ENCODE measurements at places on chromosomes 2 and 18. TPM values are rescaled to one million over a fixed set of nuclear protein-coding genes. Genes with fewer than 3 reads are reported as not detected.

NMUR1 gene
- total RNA-seq, result not detected

AP1S3 gene
- 4.7 TPM for total RNA-seq

SOX11 gene
- total RNA-seq, result not detected

PRSS56 gene
- not detected for total RNA-seq

PPP1R1C gene
- 4.2 TPM for total RNA-seq

DNA sequence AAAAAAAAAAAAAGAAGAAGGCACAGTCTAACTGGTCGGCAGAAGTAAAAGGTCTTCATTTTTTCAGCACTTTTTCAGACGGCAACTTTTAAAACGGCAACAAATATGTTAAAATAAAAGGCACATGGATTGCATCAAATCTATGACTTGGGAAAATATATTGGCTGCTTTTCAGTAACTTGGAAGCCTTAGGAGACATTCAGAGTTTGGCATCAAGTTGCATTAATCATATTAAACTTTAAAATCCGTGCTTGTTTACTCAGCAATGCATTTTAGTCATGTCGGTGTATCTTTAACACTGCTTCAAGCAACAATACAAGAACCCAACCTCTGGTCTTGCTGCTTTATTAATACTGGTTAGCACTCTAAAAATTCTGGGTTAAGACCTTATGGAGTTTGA lies 111.1 kb downstream of the MEP1B start:
- no peak overlapping the region for H3K27ac ChIP-seq
- no peaks in the 10 kb centered on the region for H3K36me3 ChIP-seq
- no peak for DNase-seq
- H3K27me3 ChIP-seq, result no peaks in the 10 kb centered on the region
- H3K4me3 ChIP-seq, result no peak overlapping the region

GRCh38 chr2:102839668-102840388 lies 78.0 kb downstream of the TMEM182 start:
- no peaks in the 10 kb centered on the region for H3K4me1 ChIP-seq
- no peak overlapping the region for H3K27ac ChIP-seq
- H3K36me3 ChIP-seq, result no peaks in the 10 kb centered on the region
- H3K27me3 ChIP-seq, result no peaks in the 10 kb centered on the region
- no peak for DNase-seq
- H3K4me3 ChIP-seq, result no peak overlapping the region

GRCh38 chr2:38093527-38094165 lies 17.7 kb upstream of the CYP1B1 start:
- peaks cover 12% of the 10 kb centered on the region for H3K4me1 ChIP-seq
- no peak for DNase-seq
- no peak overlapping the region for H3K27ac ChIP-seq
- H3K36me3 ChIP-seq, result no peaks in the 10 kb centered on the region
- no peak overlapping the region for H3K4me3 ChIP-seq
- no peaks in the 10 kb centered on the region for H3K27me3 ChIP-seq

DNA sequence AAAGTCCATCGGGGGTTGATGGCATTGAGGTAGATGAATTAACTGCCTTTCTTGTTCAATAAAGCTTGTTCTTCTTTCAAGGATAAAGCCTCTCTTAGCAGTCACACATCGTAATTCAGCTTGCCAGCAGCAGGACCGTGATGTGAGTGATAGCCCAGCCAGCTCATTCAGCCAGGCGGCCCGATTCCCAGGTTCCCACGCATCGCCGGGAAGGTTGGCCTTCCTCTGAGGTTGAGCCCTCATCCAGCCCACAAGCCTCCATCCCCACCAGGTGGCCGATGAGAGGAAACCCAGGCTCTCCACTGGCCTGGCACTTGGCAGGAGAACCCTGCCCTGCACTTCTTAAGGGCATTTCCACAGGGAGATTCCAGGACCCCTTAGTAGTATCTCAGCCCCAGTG lies 4.7 kb downstream of the AGAP1 start:
- H3K27me3 ChIP-seq, result no peaks in the 10 kb centered on the region
- H3K4me3 ChIP-seq, result no peak overlapping the region
- peaks cover 6% of the 10 kb centered on the region for H3K4me1 ChIP-seq
- DNase-seq, result no peak
- H3K27ac ChIP-seq, result no peak overlapping the region

DNA sequence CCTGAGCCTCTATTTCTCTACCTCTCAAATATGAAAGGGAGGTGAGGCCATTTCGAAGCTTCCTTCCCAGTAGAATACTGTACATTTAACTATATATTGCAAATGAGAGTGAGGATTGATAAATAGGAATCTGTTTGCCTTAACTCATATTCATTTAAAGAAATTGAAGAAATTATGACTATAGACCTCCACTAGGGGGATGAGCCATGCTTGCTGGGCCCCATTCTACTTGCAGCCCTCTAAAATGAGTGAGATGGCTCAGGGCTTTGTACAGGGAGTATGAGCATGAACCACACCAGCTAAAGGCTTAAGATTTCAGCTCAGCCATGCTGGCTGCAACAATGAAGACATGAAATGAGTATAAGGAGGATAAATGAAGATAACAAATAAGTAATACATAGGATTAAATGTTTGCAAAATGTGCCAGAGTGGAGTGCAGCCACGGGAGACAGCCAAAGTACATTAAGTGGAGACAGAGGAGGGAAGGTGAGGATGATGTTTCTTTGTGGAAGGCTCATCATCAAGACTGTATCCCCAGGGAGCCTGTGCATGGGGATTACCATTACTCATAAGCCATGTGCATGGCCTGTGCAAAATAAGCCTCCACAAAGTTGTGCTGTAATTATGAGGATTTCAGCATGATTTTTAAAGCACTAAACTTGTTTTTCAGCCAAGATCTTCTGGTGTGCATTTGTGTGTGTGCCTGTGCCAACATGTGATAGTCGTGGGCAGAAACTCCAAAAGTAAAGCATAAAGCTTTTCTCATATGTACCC lies 300.8 kb downstream of the CNTNAP5 start:
- no peak overlapping the region for H3K4me3 ChIP-seq
- H3K4me1 ChIP-seq, result no peaks in the 10 kb centered on the region
- no peak for DNase-seq
- no peaks in the 10 kb centered on the region for H3K36me3 ChIP-seq

- H3K27ac ChIP-seq, result no peak overlapping the region
- H3K4me3 ChIP-seq, result no peak overlapping the region
- H3K27me3 ChIP-seq, result no peaks in the 10 kb centered on the region
- H3K36me3 ChIP-seq, result no peaks in the 10 kb centered on the region
- DNase-seq, result no peak
- no peaks in the 10 kb centered on the region for H3K4me1 ChIP-seq
These were observed 133.9 kb upstream of the FSHR start for GRCh38 chr2:49288113-49288705.

- DNase-seq, result peak; percentile 24
- no peak overlapping the region for H3K27ac ChIP-seq
- no peaks in the 10 kb centered on the region for H3K4me1 ChIP-seq
- peak overlapping the region; percentile 68 for H3K4me3 ChIP-seq
- no peaks in the 10 kb centered on the region for H3K27me3 ChIP-seq
- no peaks in the 10 kb centered on the region for H3K36me3 ChIP-seq
These were observed 228.7 kb downstream of the HAUS1 start for GRCh38 chr18:46332921-46333341.

GRCh38 chr2:238164906-238165287 lies 6.1 kb downstream of the ERFE start:
- H3K27me3 ChIP-seq, result no peaks in the 10 kb centered on the region
- H3K36me3 ChIP-seq, result no peaks in the 10 kb centered on the region
- H3K27ac ChIP-seq, result no peak overlapping the region
- H3K4me1 ChIP-seq, result no peaks in the 10 kb centered on the region
- H3K4me3 ChIP-seq, result no peak overlapping the region
- no peak for DNase-seq

DNA sequence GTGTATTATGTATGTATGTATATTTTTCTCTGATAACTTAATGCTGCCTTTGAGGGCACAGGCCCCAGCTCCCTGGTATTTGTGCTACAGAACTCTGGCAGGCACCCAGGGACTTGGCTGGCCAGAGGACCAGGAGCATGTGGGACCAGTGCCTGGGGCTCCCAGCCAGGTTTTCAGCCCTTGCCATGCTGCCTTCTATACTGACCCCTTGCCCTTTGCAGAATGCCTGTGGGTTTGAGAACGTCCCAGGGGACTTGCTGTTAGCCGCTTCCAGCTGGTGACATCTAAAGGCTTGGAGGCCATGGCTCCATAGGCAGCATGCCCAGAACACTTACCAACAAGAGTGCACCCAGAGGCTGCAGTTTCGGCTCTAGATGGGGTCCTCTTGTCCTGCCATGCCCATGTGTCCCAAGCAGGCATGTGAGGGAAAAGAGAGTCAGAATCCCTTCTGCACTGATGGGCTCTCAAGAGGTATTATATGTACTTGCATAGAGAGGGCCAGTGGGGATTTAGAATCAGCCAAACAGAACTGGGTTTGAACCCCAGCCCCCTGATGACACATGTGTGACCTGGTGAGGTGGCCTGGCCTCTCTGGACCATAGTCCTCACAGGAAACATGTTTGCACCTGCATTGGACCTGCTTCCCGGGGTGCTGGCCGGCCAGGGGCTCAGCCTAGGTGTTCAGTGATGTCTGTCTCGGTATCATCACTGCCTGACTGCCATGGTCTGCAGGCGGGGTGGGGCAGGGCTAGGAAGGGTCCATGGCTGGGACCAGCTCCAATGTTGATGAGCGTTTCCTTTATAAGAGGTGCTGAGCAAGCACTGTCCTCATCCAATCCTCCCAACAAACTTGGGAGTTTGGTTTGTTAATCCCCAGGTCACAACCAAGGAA lies 119.2 kb upstream of the FHL2 start:
- no peaks in the 10 kb centered on the region for H3K36me3 ChIP-seq
- no peak overlapping the region for H3K4me3 ChIP-seq
- peak overlapping the region; percentile 62 for H3K27ac ChIP-seq
- H3K4me1 ChIP-seq, result peaks cover 13% of the 10 kb centered on the region
- no peaks in the 10 kb centered on the region for H3K27me3 ChIP-seq

DNA sequence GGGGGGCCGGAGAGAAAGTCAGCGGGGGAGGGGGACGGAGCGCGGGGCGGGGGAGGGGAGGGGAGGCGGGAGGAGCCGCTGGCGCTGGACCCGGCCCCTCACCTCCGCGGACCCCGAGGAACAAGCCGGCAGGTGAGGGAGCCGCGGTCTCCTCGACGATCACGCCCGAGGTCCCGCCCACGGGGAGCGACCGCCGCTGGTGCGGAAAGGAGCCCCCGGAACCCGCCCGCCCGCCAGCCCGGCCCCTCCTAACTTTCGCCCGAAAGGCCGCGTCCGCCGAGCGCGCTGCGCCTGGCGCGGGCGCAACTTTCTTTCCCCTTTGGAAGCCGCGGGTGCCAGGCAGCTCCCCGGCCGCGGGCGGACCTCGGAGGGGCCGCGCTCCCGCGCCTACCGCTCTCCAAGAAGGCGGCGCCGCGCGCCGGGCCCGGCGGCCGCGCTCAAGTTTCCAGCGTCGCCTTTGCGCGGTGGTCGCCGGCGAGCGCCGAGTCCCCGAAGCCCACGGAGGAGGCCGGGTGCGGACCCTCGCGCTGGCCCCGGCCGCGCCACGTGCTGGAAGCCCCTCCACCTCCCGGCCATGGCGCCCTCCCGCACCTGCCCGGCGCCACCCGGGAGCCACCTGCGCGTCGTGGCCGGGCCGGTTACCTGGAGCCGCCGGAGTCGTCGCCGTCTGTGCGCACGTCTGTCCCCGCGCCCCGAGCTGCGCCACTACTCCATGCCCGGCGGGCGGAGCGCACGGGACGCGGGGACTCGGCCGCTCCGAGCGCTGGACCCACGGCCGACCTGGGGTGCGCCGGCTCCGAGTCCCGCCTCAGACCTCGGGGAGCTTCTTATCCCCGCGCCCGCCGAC lies at the start of gene ALKAL2:
Gene ALKAL2, minus strand, starts transcription at position 181 of the 847 bp plus-strand sequence. CDS start 256 bp downstream, outside the sequence.
- H3K36me3 ChIP-seq, result no peaks in the 10 kb centered on the region
- DNase-seq, result no peak
- H3K27me3 ChIP-seq, result peaks cover 28% of the 10 kb centered on the region

GRCh38 chr18:46353460-46353859 lies 249.3 kb downstream of the HAUS1 start:
- no peak overlapping the region for H3K4me3 ChIP-seq
- no peak for DNase-seq
- no peaks in the 10 kb centered on the region for H3K27me3 ChIP-seq
- no peaks in the 10 kb centered on the region for H3K4me1 ChIP-seq
- no peak overlapping the region for H3K27ac ChIP-seq

- H3K4me3 ChIP-seq, result no peak overlapping the region
- H3K36me3 ChIP-seq, result no peaks in the 10 kb centered on the region
- H3K27ac ChIP-seq, result peak overlapping the region; percentile 8
These were observed 40.3 kb downstream of the ZEB2 start for GRCh38 chr2:144479659-144480058.

DNA sequence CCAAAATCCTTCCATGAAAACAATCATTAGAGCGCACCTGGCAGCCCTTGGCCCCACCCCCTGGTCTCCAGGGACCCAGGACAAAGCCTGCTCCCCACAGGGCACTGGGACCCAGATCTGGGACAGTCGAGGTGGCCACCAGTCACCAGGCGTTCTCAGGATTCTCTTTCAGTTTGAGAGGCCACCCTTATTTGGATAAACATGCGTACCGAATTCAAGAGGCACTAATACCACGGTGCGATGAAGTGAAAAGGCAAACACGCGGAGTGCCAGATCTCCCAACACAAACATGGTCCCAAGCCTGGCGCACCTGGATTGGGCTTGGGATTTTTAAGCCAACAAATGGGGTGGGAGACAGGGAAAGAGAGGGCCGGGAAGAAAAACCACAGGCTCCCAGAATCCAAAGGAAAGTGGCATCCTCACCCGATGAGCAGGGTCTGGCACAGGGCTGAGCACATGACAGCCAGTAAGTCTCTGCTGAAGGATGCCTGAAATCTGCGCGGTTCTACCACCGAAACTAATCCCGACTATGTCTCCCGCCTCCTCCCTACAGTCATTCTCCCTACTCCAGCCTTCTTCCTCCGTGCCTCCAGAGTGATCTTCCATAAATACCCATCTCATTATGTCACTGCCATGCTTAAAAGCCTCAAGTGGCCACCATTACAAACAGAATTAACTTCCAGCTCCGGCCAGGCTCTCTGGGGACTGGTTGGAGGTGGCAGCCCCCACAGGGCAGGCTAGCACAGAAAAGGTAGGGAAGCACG lies 60.9 kb upstream of the KLHL29 start:
- no peaks in the 10 kb centered on the region for H3K36me3 ChIP-seq
- no peak overlapping the region for H3K27ac ChIP-seq
- H3K4me3 ChIP-seq, result no peak overlapping the region

GRCh38 chr2:208970070-208970469 lies 453.8 kb upstream of the MAP2 start:
- no peak for DNase-seq
- no peak overlapping the region for H3K4me3 ChIP-seq
- no peaks in the 10 kb centered on the region for H3K36me3 ChIP-seq
- no peak overlapping the region for H3K27ac ChIP-seq
- no peaks in the 10 kb centered on the region for H3K4me1 ChIP-seq
- H3K27me3 ChIP-seq, result no peaks in the 10 kb centered on the region

DNA sequence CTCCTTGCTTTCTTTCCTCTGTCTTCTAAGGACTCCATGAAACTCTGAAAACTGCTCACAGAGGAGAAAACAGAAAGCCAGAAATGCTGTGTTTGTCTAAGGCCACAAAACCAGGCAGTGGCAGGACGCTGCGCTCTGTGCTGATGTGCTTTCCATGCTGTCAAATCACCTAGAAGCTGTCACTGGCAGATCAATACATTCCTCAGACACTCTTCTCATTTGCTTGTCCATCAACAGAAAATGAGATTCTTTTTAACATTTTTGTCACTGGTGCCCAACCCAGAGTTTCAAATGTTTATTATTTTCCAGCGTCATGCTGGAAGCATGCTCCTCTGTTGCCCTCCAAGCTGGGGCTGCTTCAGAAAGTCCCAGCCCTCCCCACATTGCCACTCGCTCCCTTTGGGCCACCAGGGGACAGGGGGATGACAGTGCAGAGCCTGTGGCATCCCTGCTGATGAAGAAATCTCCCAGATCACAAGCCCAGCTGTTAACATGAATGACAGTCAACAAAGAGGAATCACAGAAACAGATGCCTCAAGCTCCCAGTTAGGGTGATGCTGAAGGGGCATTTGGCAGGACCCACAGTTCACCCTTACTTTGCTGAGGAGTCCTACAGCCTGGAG lies 117.5 kb upstream of the MEIS1 start:
- no peaks in the 10 kb centered on the region for H3K36me3 ChIP-seq
- H3K27me3 ChIP-seq, result no peaks in the 10 kb centered on the region
- H3K27ac ChIP-seq, result no peak overlapping the region
- DNase-seq, result no peak
- no peaks in the 10 kb centered on the region for H3K4me1 ChIP-seq
